ENCODE measurements at places on chromosomes 7 and 10. TPM values are rescaled to one million over a fixed set of nuclear protein-coding genes. Genes with fewer than 3 reads are reported as not detected.

- DNase-seq = no peak
Observed at GRCh38 chr7:39228946-39229345, 251.2 kb downstream of the POU6F2 start.

Gene BTBD16
- not detected for total RNA-seq

DNA sequence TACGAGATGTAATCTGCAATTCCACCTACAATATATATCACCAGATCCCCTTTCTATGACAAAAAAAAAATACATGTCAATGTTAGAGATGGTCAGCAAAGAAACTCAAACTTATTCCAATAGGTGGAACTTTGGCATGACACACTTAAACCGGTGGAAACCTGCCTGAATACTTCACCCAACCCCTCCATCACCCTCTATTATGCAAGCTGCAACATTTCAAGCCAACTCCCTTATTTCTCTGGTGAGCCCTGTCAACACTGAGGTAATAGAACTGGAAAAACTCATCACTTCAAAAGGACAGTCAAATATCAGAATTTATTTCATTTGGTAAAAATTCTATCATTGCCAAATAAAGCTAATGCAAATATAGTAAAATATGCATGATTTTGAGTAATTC, 3.6 kb downstream of the ZNF438 start:
- DNase-seq = no peak

GRCh38 chr7:20796500-20796899, 9.8 kb upstream of the SP8 start:
- DNase-seq = no peak

GRCh38 chr7:24110056-24110455, 173.9 kb upstream of the NPY start:
- no peak for DNase-seq

DNA sequence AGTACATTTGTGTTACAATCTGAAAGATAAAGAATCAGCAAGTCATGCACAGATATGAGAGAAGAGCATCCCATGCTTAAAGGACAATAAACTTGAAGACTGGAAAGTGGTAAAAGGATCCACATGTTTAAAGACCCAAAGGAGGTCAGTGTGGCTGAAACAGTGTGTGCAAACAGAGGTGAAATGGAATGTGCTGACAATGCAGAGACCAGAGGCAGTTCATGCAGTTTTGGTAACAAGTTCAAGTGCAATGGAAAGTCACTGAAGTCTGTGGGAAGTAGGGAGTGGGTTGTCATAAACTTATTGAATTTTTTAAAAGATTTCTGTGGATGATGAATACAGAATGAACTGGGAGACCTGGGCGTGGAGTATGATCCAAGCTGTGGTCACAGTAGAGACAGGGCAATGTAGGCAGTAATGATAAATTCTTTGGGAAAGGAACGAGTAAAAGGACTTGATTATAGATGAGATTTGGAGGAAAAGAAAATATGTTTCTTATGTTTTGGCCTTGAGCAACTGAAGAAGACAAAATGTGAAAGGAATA, 408.0 kb downstream of the HGF start:
- no peak for DNase-seq

DNA sequence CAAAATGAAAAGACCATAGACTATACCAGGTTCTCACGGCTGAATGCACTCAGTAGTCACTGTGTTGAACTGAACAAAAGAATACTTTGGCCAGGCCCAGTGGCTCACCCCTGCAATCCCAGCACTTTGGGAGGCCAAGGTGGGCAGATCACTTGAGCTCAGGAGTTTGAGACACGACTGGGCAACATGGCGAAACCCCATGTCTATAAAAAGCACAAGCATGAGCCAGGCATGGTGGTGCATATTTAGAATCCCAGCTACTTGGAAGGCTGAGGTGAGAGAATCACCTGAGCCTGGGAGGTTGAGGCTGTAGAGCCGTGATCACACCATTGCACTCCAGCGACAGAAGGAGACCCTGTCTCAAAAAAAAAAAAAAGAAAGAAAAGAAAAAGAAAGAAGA, 12.5 kb downstream of the SFXN4 start:
- no peak for DNase-seq

Gene MRPS24
- total RNA-seq = 59.4 TPM

DNA sequence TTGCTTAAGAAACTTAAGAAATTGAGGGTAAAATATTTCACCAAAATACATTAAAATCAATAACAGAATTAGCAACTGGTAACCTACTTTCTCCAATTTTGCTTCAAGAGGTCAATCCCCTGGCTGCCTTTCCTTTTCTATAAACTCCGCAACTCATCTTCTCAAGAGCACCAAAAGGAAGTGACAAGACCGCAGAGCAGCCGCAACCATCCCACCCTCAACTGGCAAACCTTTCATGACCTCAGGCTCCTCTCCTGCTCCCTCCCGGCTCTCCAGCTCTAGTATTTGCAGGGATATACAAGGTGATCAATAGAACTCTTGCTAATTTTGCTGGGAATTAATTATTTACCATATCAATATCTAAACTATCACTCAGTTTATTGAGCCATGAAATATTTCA, 88.9 kb downstream of the ATE1 start:
- DNase-seq = no peak

GRCh38 chr10:30786131-30786530, 156.6 kb upstream of the LYZL2 start:
- no peak for DNase-seq
